ENCODE measurements at places on chromosomes 7 and 10.

GRCh38 chr7:51606601-51607154, 290.1 kb upstream of the COBL start:
- DNase-seq: no peak

DNA sequence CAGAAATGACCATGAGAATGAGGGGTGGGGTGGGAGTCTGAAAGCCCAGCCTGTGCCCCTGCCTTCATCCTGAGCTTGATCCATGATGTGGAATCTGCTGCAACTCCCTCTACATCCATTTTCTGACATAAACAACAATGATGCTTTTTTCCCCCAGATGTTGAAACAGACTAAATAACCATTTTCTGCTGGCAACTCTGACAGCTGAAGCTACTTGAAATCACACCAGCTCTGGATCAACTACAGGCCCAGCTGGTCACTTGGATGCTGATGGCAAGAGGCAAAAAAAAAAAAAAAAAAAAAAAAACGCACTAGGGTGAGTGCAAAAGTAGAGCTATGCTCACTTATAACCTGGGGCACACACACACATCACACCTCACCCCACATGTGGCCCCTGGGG, 74.2 kb downstream of the FAM107B start:
- DNase-seq: no peak

- DNase-seq: peak; percentile 42
Measured at GRCh38 chr7:94395141-94396036, 694 bp downstream of the COL1A2 start.

GRCh38 chr7:55472928-55473725, 99.2 kb downstream of the VOPP1 start:
- DNase-seq: no peak

- no peak for DNase-seq
Measured at GRCh38 chr10:66180581-66181318, 745.1 kb upstream of the LRRTM3 start.

DNA sequence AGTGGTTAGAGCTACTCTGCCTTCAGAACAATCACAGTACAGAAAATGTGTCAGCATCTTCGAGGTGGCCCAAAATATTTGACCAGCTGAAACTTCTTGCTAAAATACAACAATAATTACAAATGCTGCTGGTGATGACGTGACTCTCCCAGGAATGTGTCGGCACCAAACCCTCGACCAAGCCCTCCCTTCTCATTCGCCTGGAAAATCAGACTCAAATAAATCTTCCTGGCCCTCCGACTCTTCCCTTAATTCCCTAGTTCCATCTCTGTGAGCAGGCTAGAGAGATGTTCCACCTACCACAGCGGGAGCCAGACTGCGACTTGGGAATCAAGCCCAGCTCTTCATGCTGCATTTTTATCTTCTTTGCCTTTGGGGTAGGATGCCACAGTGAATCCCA, 4.1 kb downstream of the PRSS2 start:
- DNase-seq: no peak

GRCh38 chr7:64630496-64630895, 35.4 kb upstream of the ZNF107 start:
- DNase-seq: no peak

GRCh38 chr7:148664324-148664723, 34.4 kb upstream of the CUL1 start:
- DNase-seq: no peak

GRCh38 chr10:96919785-96920430, 87.8 kb downstream of the LCOR start:
- DNase-seq: no peak

GRCh38 chr7:150957133-150958020, 20.7 kb downstream of the KCNH2 start:
- no peak for DNase-seq

GRCh38 chr7:42232275-42232674, 4.7 kb downstream of the GLI3 start:
- no peak for DNase-seq

GRCh38 chr7:108037140-108037539, 34.2 kb upstream of the LAMB1 start:
- no peak for DNase-seq

- no peak for DNase-seq
Measured at GRCh38 chr10:51272555-51272954, 198.3 kb downstream of the PRKG1 start.

GRCh38 chr10:70247360-70247759, 14.1 kb upstream of the PPA1 start:
- DNase-seq: no peak

GRCh38 chr10:99329304-99329553, at the start of gene CNNM1:
TSS of gene CNNM1 (plus strand) at chr10:99329356. CDS start at chr10:99329388, 32 bp downstream.
- peak; percentile 14 for DNase-seq

- DNase-seq: no peak
Measured at GRCh38 chr7:102916881-102917280, 4.1 kb downstream of the LRRC17 start.

- no peak for DNase-seq
Measured at GRCh38 chr10:77189520-77189919, 448.1 kb downstream of the KCNMA1 start.

- DNase-seq: no peak
Measured at GRCh38 chr7:123975084-123975483, 50.0 kb downstream of the SPAM1 start.

DNA sequence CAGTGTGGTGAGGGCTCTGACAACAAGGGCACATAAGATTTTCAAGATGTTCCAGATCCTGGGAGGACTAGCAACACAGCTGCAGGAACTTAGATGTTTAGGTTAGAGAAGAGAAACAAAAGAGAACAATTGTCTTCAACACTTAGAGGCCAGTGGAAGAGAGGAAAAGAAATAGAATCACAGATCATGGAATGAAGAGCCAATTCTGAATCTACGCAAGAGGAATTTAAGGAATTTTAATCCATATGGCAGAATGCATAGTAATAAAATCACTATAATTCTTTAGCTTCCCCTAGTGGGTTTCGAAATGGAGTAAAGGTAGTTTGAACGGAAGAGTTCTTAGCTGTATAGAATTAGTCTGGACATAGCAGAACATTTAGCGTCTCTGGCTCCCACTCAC, 114.6 kb upstream of the LRRTM3 start:
- no peak for DNase-seq

GRCh38 chr10:7135188-7135587, 275.6 kb downstream of the SFMBT2 start:
- DNase-seq: no peak

- peak; percentile 86 for DNase-seq
Measured at GRCh38 chr7:1169409-1170368, 9.7 kb upstream of the ZFAND2A start.

GRCh38 chr10:55144001-55144400, 343.0 kb upstream of the PCDH15 start:
- no peak for DNase-seq

DNA sequence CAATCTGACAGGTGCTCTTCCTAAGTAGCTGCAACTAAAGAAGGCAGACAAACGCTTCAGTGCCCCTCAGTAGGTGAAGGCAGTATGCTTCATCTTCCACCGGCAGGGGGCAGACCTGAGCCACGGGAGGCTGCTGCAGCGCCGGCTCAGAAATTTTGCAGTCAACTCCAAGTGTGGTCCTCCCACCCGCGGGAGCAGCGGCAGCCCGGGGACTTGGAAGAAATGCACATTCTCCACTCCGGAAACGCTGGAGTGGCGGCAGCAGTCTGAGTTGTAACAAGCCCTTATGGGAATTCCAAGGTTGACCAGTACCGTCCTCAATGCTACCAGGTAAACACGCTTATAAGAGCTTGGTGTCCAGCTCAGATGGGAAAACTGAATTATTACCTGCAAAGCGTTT, 3.4 kb downstream of the IGFBP3 start:
- DNase-seq: peak; percentile 56

DNA sequence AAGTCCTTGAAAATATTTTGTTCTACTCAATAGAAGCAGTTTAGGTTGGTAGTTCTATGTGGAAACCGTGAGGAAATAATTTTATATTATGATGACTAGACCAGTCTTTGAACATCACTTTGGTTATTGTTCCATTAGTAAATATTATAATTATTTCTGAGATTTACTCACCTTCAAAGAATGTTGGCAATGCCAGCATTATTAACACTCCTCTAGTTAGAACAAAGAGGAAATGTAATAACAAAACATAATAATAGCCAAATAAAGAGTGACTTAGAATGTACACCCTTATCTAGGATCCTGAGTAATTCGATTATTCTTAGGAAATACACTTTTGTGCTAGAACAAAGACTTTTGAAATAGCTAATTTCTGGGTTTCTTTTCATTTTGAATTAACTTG, 121.1 kb downstream of the CFTR start:
- DNase-seq: no peak

GRCh38 chr7:33221390-33221789, 92.0 kb downstream of the BBS9 start:
- no peak for DNase-seq

- peak; percentile 30 for DNase-seq
Measured at GRCh38 chr10:60964257-60965235, 20.6 kb upstream of the RHOBTB1 start.

DNA sequence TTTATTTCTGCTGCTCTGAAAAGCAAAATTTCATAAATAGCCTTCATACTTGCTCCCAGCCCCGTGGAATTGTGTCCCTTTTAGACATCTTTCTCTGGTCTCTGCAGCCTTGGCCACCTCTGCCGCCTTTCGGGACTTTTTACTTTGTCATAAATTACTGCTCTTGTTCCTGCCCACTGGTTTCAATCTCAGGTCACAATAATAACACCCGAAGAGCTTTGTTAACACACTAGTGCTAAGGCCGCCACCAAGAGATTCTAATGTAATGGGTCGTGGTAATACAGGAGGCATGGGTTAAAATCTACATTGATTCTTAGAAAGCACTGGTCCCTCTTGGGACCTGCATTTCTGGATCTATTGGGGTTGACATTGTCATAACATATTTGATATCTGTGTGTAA, 276.0 kb upstream of the VWC2 start:
- no peak for DNase-seq

- DNase-seq: no peak
Measured at GRCh38 chr7:92874567-92874966, 38.2 kb upstream of the CDK6 start.

DNA sequence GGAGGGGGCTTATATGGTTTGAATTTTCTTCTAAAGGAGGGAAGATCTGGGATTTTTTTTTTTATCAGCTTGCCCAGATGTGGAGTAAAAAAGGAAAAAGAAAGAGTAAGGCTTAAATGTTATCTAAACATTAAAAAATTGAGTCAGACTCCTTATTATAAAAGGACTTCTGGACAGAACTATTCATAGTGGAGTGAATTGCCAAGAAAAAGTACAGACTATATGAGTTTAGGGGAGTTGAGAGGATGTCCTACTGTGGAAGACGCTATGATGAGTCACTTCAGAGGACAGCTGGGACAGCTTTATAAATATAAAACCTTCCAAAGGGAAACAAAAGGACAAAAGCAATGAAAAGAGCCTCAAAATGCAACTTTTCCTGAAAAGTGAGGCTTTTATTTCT, 73.0 kb downstream of the TFPI2 start:
- no peak for DNase-seq

DNA sequence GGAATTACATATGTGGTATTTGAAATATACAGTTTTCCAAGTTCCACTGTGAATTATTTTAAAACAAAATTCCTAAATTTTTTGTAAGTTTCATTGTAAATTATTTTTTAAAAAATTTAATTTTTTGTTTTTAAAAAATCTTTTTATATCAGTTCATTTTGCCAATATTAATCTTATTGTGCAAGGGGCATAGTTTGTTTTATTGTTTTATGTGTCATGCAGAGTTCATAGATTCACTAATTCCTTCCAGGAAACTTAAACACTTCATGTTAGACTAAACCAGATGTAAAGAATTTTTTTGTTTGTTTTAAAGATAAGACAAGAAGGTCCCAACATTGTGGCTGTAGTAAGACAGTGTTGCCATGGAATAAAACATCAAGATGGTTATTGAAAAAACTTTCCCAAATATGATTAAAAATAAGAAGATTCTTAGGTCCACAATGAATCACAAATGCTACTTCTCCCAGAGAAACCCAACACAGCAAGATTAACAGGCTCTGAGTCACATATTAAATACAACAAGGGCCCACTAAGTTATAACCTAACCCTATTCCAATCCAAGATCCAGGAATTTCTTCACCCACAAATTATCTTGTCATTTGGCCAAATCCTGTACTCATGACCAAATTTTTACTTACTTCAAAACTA, 464.7 kb upstream of the IGFBP3 start:
- no peak for DNase-seq

DNA sequence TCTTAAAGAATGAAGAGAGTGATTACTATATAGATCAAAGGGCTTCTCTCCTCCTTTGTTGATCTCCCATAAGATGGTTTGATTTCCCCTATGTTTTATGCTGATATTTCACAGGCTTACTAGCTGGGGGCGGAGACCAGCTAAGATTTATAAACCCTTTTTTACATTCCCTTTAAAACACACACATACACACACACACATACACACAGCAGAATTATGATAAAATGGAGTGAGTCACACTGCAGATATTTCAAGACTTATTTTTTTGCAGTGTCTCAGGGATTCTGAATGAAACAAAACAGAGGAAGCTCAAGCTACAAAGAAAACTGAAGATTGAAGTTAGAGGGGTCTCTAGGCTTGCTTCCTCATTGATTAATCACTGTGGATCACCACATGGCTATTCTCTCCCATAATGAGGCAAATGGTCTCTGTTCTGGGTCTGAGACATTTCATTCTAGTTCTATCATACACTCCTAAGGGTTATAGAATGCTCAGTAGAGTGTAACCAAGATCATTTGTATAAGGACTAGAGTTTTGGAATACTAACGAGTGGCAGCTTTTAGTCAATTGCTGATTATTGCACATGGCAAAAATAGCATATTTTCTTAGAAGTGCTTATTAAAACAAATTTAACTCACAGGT, 18.6 kb downstream of the INA start:
- no peak for DNase-seq

- DNase-seq: no peak
Measured at GRCh38 chr10:30813872-30814481, 184.4 kb upstream of the LYZL2 start.

GRCh38 chr7:155790666-155791065, 21.6 kb downstream of the SHH start:
- no peak for DNase-seq

GRCh38 chr7:93350338-93350737, 118.2 kb downstream of the VPS50 start:
- DNase-seq: no peak

DNA sequence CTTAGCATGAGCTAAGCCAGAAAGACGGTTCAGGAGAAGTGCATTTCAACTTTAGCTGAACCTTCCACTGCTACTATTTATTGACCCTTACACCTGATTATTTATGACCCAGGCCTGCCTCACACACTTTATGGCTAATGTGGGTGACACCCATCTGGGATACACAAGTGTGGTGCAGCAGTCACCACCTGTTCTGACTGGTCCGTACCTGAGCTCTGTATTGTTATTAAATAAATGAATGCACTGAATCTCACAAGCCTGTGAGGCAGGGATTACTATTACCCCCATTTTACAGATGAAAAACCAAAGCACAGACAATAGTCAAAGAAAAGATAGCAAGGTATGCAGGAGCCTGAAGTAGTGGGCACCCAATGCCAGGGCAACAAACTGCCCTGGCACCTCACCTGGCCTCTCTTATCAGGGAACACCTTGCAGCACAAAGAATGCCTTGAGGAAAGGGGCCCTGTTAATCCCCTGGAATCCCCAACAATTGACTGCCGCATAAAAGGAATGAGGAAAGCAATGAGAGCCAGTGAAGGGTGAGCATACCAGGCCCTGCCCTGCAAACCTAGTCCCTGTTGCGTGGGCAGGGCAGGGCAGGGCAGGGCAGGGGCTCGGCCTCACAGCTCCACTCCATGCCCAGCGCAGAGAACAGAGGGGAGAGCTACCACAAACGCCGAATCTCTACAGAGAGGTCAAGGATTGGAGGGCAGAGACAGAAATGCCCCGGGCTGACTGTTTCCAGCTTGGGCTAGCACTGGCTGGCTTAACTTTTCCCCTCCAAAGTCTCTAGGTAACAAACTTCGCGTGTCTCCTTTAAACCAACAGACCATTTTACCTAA, 1.3 kb downstream of the ANXA11 start:
- DNase-seq: no peak
